ENCODE measurements at places on chromosomes 5 and 9.
A peak's percentile ranks its signal among the peaks of the same experiment; 100 is the strongest.

GRCh38 chr5:180160789-180161188 is 48.2 kb downstream of the RASGEF1C start:
- DNase-seq = no peak

DNA sequence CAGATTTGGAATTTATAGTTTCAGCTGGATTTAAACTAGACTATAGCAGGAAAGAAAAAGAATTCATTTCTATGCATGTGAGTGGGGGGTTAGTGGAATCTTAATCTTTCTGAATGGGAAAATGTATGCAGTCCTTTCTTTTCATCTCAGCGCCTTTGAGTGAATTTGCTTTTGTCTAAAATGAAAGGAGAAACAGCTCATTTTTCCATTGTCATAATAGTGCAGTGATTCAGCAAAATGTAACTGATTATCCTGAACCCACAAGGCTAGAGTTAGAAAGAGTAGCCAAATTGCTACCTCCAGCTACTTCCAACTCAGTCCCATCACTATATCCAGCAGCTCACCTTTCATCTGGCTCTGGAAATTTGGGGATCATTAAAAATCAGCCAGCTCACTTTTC is 134.4 kb downstream of the ADAMTSL1 start:
- DNase-seq = no peak

DNA sequence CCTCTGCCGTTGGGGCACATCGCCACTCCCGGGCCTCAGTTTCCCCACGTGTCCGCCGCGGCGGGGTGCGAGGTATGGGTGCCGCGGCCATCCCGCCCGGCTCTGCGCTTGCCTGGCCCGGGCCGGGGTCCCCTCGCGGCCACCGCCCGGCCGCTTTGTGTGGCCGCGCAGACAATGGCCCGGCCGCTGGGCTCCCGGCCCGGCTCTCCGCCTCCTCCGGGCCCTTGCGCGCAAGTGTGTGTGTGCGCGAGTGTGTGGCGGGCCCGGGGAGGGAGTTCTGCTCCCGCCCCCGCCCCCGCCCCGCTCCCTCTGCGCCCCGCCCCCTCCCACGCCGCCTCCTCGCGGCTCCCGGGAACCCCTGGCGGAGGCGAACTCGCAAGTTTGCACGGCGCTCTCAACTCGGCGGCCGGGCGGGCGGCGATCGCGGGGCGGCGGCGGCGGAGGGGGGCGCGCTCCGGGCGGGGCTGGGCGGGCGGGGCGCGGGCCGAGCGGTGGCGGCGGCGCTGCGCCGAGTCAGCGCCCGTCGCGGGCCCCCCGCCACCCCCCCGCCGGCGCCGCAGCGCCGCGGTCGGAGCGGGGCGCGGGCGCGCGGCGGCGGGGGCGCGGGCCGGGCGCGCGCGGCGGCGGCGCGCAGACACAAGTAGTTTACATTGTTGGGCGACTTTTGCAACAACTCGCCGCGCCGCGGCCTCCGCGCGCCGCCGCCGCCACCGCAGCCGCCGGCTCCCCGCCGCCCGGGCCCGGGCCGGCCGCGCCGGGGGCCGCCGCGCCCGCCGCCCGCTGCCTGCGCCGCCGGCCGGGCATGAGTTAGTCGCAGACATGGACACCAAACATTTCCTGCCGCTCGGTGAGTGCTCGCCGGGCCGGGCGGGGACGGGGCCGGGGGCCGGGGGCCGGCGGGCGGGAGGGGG is at the start of gene RXRA:
RXRA (plus strand) TSS at position 643 of the 911 bp plus-strand sequence; CDS start at position 820, 177 bp downstream.
- peak; percentile 36 for DNase-seq

DNA sequence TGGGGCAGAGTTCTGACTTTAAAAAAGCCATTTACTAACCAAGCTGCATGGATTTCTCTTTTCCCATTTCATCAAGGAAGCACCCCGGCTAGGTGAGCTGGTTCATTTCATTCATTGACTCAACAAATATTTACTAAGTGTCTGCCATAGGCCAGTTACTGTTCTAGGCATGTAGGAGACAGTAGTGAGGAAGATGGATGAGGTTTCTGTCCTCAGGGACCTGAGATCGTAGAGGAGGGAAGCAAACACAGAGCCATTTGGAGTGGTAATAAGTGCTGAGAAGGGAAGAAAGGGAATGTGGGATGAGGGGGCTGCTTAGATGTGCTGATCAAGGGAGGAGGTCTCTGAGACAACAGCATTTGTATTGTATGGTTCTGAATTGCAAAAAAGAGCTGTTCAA is 120.4 kb downstream of the C9orf152 start:
- no peak for DNase-seq

GRCh38 chr5:112594095-112594850 is 143.4 kb upstream of the APC start:
- no peak for DNase-seq

GRCh38 chr9:89489548-89490530 is 8.1 kb downstream of the SEMA4D start:
- DNase-seq = no peak

- no peak for DNase-seq
These were observed 99.6 kb downstream of the CEMIP2 start for GRCh38 chr9:71668717-71669116.

GRCh38 chr5:116652196-116652729 is 77.6 kb upstream of the SEMA6A start:
- DNase-seq = no peak

- no peak for DNase-seq
These were observed 205.8 kb downstream of the TMEM38B start for GRCh38 chr9:105900123-105900522.

- no peak for DNase-seq
These were observed 98.3 kb upstream of the CDKN2B start for GRCh38 chr9:22107202-22108045.

DNA sequence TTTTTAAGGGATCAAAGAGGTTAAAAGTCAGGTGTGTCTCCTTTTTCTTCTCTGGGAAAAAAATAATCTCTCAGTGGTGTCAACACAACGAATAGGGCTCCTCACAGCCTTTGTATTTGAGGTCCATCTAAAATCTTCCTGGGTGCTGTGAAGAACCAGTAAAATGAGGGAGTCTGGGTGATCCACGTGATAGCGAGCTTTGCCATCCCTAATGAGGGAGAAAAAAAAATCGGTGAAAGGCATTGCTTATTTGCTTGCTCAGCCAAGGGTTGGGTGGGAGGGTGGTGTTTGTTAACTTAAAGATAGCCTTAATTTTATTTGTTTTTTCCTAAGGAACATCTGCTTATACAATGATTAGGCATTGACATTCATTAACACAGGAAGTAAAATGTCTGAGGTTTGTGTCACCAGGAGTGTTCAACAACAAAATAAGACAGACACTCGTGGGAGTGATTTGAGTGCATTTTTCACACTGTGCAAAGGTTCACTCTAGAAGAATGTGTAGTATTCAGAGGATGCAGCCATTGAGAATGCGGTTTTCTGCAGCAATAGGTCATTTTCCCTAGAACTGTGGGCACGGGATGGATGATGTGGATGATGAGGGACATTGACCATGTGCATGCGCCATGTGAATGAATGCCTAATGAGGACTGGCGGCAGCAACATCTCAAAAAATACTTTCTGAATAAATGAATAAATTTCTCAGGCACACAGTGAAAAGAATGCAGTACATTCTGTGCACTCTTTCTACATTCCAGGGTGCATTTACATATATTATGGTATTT is 369.5 kb downstream of the NTRK2 start:
- no peak for DNase-seq

DNA sequence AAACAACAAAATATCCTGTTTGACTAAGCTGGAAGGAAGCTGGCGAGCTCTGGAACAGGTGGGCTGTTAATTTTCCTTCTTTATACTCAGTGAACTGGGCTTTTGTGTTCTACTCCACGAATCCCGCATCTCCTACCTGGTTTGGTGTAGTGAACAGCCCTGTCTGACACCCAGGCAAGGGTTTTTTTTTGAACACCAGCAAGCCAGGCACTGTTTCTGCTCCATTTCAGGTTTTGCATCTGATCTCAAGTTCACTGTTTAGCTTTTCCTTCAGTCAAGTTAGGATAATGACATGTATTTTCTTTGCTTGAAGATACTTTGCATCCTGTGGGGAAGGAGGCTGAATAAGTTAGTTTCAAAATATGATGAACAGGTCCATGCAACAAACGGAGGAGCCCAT is 204.5 kb downstream of the SEMA6A start:
- DNase-seq = no peak

GRCh38 chr5:134095887-134096589 is 18.4 kb upstream of the TCF7 start:
- DNase-seq = no peak

DNA sequence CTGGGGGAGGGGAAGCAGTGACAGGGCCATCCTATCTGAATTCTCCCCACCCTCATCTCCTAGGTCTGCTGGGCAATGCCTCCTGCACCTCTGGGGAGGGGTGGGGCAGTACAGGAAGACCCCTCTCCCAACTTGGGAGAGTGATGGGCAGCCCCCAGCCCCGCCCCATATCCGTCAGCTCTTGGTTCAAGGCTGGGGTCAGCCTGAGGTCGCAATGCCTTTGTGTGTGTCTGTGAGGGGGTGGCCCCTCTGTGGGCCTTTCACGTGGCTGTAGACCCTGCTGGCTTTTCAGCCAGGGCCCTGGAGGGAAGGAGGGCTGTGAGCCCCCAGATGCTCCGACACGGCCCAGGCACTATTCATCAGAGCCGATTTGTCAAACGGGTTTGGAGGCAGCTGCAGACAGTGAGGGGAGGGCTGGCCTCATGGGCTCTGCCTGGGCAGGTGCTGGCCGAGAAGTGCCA is 49.5 kb upstream of the RNU6ATAC start:
- DNase-seq = no peak

DNA sequence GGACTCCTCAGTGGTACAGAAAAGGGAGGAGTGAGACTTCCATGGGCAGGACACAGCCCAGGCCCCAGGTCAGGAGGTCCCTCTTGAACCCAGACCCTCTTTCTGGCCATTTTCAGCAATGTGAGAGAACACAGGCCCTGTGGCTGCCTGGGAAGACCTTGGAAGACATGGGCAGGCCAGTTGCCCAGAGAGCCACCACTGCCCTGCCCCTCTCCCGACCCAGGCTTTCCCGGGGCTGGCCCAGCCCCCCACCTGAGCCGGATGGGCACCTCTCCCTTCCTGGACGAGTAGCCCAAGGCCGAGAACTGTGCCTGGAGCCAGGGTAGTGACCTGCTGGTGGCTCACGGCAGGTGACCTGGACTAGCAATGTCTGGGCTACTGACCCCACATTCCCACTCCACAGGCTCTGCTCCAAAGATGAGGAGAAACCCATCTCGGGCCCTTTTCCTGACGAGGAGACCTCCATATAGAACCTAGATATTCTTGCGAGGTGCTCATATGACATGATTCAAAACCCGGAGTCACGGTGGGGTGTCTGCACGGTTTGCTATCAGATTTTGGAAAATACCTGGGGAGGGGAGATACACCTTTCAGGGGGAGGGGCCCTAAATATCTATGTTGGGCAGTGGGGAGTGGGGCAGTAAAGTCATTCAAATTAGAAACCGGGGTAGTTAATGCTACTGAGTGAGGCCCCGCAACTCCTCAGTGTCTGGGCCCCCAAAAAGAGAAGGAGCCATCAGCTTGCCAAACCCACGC is 59.4 kb downstream of the ZNF354C start:
- no peak for DNase-seq

DNA sequence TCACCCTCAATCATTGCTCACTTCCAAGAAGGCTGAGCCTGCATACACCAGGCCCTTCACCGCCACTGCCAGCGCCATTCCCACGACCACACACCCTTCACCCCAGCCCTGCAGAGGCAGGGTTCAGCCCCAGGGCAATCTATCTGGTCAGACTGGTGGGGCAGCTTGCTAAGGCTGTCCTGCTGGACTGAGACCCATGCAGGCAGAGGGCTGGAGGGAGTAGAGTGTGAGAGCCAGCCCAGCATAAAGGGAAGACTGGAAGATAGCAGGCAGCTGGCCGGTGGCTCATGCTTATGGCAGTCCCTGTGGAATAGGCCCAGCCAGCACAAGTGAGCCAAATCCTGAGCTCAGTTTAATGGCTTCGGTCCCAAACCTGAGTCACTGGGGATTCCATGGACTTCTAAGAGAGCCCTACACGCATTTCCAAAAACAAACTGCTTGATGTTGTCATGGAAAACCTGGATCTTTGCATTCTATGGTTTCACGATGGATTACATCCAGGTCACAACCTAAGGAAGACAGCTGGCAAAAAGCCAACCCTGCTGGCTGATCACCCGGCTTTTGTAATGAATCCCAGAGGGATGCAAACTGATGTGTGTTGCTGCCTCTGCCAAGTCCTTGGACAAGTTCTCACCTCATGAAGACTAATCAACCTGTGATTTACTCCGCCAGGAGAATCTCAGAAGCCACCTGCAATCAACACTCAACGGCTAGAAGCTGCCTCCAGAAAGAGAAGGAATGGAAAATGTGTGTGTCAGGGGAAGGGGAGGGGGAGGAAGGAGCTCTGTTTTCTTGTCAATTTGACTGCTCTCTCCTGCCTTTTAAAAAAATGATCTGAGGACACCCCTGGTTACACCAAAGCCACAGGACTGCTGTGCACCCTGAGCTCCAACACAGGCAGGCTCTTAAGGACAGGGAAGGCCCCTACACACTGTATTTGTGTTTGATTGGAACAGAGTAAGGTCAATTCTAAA is 143.6 kb downstream of the LHFPL2 start:
- DNase-seq = peak; percentile 100

- no peak for DNase-seq
These were observed 175.3 kb downstream of the GDNF start for GRCh38 chr5:37664551-37664950.

DNA sequence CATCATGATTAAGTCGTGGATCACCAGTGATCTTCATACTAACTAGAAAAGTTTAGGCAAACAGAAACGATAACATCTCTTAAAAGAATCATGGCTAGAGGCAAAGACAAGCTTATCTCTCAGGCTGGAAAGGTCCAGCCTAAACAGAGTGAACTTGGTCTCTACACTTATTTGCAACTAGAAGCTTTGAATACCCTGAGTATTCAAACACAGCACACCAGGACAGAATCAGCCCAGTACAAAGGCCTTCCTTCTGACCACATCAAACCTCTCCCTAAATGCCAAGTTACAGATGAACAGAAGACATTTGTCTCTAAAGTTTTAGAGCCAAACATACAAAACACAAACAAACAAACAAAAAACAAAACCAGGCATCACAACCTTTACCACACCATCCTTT is 57.2 kb downstream of the ELAVL2 start:
- DNase-seq = no peak

DNA sequence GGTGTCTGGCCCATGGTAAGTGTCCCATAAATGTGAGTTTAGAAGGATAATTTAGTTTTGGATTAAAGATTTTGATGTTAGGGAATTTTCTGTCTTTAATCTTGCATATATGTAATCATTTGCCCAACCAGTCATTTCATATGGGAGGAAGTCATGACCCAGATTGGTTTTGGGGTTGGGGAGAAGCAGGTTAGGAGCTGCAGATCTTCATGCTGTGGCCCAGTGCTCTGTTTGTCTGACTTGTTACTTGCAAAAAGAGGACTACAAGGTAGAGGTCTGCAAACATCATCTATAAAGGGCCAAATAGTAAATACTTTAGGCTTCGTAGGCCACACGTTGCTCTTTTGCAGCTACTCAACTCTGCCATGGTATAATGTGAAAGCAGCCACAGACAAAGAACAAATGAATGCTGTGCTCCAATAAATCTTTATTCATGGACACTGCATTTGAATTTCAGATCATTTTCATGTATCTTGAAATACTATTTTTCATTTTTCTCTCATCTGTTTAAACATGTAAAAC is 16.8 kb downstream of the OSTF1 start:
- no peak for DNase-seq
